ENCODE measurements at places on chromosomes 3 and 15. TPM values are rescaled to one million over a fixed set of nuclear protein-coding genes. Genes with fewer than 3 reads are reported as not detected.

FANCI gene
- total RNA-seq, result 58.7 TPM

HHLA2 gene
- total RNA-seq, result not detected

SETD5 gene
- total RNA-seq, result 77.5 TPM

LRRFIP2 gene
- total RNA-seq, result 80.5 TPM

SKOR1 gene
- total RNA-seq, result not detected

CYP1A1 gene
- total RNA-seq, result 1.9 TPM

KBTBD13 gene
- not detected for total RNA-seq

TKT gene
- total RNA-seq, result 542 TPM

WDR72 gene
- not detected for total RNA-seq

DLL4 gene
- total RNA-seq, result not detected

CFAP91 gene
- 0.03 TPM for total RNA-seq

CFAP100 gene
- total RNA-seq, result not detected

MUC13 gene
- total RNA-seq, result not detected

AEN gene
- total RNA-seq, result 50.0 TPM

P2RY12 gene
- total RNA-seq, result not detected

SERPINI2 gene
- not detected for total RNA-seq

GNAT1 gene
- total RNA-seq, result not detected

GOLIM4 gene
- total RNA-seq, result 33.4 TPM

SOX2 gene
- total RNA-seq, result 0.07 TPM

LSMEM2 gene
- not detected for total RNA-seq

EPHA6 gene
- not detected for total RNA-seq

GOLGA6A gene
- not detected for total RNA-seq

GP5 gene
- total RNA-seq, result not detected

HRG gene
- not detected for total RNA-seq

LIPH gene
- total RNA-seq, result 0.03 TPM

ERC2 gene
- total RNA-seq, result not detected

RNF7 gene
- 81.6 TPM for total RNA-seq

GOLGA8T gene
- 0.10 TPM for total RNA-seq

BOC gene
- total RNA-seq, result 10.5 TPM

FBXO40 gene
- total RNA-seq, result not detected

LRRC15 gene
- not detected for total RNA-seq

KBTBD12 gene
- total RNA-seq, result not detected

All from foreskin keratinocyte (primary cell).